GM18507 (cell line): ENCODE measurements at places on chromosomes 2 and 18.

DNA sequence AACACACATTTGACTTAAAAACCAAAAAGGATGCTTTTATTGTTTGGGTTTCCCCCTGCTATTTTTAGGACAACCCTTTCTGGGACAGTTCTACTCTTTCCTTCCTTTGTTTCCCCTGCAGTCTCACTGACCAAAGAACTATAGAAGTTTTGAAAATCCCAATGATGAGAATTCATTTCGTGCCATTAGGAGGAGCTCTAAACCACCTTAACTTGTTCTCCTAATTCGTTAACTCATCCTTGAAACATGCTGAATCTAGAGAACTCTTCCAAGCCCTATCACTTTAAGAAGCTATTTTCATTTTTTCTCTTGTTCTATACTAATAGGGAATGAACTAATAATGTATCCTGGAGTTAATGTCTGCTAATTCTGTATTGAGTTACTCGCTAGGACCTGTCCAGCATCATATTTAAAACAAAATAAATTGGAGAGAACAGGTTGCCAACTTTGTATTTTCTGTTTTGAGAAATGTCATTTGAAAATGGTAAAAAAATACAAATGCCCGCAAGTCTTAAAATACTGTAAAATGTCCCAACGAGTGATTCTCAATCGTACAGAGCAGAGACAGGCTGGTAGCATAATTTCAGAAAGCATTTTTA is 62.9 kb downstream of the AFTPH start:
- DNase-seq: no peak

- DNase-seq: no peak
These were observed 202.9 kb upstream of the RAB12 start for GRCh38 chr18:8406186-8406867.

DNA sequence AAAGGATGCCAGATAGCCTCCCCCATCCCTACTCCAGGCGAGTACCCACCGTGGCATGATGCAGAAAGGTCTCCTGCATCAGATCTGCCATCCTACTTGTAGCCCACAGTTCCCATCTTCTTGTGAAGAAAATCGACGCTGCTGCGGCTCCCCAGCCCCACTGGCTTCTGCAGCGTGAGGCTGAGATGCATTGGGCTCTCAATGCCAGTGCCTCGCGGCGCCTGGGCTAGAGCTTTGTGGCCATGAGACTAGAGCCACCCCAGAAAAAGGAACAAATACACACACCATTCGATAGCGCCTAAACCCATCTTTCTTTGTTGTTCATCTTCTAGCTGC is 2.8 kb downstream of the NOL4 start:
- no peak for DNase-seq

- DNase-seq: no peak
These were observed 213.7 kb upstream of the FOSL2 start for GRCh38 chr2:28178946-28179345.

DNA sequence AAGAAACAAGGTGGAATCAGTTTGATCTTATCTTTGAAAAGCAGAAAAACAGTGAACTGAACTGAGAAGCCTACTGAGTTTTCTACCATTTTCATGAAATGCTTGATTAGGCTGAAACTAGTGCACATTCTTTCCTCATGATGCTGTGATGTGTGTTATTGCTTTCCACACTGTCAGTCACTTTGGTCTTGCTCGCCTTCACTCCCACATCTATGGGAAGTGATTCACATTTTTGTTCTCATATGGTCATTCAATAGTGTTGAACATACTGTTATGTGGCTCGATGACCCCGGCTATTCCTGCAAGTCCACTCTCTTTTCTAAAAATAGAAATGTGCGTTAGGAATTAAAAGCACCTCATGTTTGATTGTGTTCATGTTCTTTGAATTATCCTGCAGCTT is 129.7 kb downstream of the TGIF1 start:
- DNase-seq: no peak

DNA sequence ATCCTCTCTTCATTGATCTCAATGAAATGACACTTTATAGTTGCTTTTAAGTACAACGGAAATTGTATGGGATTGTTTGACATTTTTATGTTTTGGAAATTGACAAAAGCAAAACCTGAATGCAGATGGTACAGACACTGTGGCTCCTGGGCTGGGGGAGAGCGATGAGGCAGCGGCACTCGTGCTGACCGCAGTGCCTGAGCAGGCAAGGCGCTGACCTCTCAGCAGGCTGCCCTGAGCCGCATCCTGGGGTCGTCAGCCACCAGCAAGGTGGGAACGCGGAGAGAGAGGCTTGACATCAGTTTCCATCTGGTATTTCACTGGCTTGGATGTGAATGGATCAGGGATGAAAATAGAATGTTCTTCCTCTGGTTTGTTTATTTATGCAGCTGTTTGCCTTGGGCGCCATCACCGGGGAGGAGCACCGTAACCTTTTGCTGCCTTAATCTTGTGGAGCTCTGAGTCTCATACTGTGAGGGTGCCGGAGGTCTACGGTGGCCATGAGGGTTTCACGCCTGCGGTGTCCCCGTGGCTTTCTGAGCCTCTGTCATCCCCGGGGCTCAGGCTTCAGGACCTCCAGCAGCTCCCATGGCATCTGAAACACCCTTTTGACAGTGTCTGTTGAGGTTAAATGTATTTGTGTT is 94.8 kb upstream of the TPO start:
- no peak for DNase-seq

- DNase-seq: no peak
These were observed 38.7 kb downstream of the APOB start for GRCh38 chr2:21005111-21005699.

DNA sequence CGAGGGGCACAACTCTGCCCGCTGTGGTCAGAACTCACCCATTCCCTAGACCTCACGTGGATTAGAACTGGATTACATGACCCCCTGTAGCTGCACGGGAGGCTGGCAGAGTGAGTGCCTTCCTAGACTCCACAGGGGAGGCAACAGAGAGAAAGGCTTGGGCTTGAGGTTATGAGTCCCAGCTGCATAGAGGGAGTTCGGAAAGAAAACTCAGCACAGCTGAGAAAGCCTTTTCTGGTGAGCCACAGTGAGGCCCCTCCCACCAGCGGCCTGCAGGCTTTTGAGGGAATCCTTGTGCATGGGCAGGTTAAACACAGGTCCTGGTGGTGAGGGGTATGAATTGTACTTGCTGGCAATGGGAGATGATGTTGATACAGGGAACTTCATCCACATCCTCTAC is 217.3 kb downstream of the FHOD3 start:
- no peak for DNase-seq

- no peak for DNase-seq
These were observed 28.9 kb upstream of the SEMA4C start for GRCh38 chr2:96898641-96899412.

DNA sequence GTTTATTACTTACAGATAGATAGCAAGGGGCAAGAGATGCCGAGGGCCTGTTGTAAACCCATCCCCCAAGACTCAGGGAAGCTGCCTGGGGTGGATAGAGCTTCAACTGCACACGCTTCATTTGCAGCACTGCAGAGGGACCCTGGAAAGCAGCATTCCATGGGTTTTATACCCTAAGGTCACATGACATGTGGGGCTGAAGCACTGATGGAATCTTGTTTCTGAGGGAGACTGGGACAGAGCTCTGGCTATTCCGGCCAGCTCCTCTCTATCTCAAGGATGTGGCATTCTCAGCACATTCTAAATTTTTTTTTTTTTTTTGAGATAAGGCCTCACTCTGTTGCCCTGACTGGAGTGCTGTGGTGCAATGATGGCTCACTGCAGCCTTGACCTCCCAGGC is 300.1 kb downstream of the MYCN start:
- DNase-seq: no peak

GRCh38 chr2:216829533-216829932 is 30.3 kb downstream of the TNP1 start:
- DNase-seq: no peak

DNA sequence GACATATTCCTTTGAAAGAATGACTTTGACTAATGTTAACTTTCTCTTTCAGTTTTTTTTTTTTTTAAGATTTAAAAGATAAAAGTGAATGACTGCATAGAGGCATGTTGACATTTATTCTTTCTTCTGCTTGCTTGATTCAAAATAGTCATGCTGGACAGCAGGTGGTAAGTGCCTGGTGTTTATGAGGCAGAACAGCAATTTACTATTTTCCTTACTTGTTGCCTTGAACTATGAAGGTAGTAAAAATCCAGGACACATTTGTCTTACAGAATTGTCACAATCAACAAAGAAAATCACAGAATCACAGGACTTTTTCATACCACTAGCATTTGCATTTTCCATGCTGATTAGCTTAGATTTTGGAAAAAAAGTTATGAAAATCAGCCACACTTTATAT is 388.3 kb downstream of the CTNNA2 start:
- DNase-seq: no peak

DNA sequence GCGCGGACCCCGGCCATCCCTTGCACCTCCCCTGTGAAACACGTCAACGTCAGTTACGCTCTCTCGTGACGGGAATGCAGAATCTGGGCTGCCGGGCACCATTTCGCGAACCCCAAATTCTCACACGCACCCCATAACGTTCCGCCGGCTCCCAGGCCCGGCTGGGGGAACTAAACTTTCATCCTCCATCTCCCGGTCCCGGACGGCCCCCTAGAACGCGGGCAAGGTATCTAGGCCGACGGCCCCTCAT is 544 bp downstream of the DNAJC27 start:
- DNase-seq: peak; percentile 12

GRCh38 chr2:240584486-240585031 is 2.0 kb upstream of the CAPN10 start:
- DNase-seq: no peak

DNA sequence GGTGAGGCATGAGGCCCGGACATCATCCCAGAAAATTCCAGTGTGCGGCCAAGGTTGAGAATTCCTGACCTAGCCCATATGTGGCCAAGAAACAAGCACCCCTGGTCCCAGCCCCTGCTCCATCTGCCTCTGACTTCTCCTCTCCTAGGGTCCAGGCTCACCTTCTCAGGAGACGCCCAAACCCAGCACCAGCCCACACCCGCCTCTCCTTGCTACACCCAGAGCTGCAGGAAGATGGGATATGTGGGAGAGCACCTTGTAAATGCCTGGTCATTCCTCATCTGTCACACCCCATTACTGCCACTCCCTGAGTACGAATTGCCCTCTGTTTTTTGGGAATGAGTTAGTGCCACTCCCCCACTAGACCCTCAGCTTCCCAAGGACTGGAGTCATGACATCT is 7.3 kb upstream of the ATP6V1B1 start:
- DNase-seq: no peak

DNA sequence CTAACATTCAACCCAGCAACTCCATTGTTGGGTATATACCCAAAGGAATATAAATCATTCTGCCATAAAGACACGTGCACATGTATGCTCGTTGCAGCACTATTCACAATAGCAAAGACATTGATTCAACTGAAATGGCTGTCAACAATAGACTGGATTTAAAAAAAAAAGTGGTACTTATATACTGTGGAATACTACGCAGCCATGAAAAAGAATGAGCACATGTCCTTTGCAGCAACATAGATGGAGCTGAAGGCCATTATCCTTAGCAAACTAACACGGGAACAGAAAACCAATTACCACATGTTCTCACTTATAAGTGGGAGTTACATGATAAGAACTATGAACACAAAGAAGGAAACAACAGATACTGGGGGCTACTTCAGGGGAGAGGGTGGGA is 74.0 kb upstream of the FMNL2 start:
- no peak for DNase-seq

- no peak for DNase-seq
These were observed 3.4 kb downstream of the SGPP2 start for GRCh38 chr2:222427646-222428301.

- no peak for DNase-seq
These were observed 98.1 kb downstream of the ICA1L start for GRCh38 chr2:202773301-202773973.

- no peak for DNase-seq
These were observed 6.5 kb downstream of the POU3F3 start for GRCh38 chr2:104860451-104860790.

DNA sequence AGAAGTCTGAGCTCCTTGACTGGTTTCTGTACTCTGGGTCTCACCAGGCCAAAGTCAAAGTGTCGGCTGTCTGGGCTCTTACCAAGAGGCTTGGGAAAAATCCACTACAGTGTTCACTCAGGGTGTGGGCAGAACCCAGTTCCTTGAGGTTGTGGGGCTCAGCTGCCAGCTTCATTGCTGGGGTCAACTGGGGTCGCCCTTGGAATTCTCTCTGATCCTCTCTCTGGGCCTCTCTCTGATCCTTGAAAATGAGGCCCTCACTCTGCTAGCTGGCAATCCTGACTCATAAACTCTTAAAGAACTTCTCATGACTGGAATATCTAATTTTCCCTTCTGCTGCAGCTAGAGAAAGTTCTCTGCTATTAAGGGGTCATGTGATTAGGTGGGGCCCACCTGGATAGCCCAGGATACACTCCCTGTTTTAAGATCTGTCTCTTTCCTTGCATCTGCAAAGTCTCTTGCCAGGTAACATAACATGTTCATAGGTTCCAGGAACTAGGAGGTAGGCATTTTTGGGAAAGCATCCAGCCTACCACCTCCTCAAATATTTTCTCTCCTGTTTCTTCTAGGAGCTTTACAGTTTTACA is 66.3 kb downstream of the SP110 start:
- DNase-seq: no peak
